ENCODE measurements at places on chromosomes 16 and 17.

GRCh38 chr16:23294260-23294659 is 7.8 kb upstream of the SCNN1B start:
- DNase-seq = no peak

- peak; percentile 47 for DNase-seq
Measured at GRCh38 chr17:41067281-41067680, 1.6 kb upstream of the KRTAP2-4 start.

DNA sequence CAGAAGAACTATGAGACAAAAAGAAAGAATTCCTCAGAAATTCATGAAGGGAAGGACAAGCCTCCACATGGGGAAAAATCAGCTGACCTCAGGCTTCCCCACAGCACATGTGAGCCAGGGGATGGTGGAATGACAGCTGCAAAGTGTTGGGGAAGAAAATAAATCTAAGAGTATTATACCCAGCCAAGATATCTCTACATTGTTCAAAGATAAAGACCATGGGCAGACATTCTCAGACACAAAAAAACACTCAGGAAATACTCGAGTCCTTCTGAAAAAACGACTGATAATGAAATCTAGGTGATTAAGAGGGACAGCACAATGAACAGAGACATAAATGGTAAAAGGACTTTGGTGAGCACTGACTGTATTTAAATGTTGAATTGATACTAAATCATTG is 3.9 kb downstream of the RAB40B start:
- DNase-seq = no peak

- DNase-seq = no peak
Measured at GRCh38 chr17:43578404-43578698, 32.2 kb upstream of the ETV4 start.

GRCh38 chr16:49527611-49528010 is 154.0 kb downstream of the C16orf78 start:
- DNase-seq = no peak

DNA sequence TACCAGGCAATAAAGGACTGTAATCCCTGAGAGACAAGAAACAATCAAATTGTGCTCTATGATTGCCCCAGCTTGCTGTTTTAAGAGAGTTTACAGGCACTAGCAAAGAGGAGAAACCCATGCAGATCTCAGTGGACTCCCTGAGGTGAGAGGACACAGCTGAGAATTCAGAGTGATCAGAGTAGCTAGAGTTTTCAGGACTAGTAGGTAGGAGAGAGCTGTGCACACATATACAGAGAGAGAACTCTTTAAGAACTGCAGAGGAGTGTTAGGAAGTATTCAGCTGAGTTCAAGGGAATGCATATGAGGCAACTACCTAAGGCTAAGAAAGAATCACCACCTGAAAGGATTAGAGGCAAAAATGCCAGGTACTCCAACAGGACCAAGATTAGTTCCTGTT is 904.8 kb downstream of the CDH8 start:
- no peak for DNase-seq

DNA sequence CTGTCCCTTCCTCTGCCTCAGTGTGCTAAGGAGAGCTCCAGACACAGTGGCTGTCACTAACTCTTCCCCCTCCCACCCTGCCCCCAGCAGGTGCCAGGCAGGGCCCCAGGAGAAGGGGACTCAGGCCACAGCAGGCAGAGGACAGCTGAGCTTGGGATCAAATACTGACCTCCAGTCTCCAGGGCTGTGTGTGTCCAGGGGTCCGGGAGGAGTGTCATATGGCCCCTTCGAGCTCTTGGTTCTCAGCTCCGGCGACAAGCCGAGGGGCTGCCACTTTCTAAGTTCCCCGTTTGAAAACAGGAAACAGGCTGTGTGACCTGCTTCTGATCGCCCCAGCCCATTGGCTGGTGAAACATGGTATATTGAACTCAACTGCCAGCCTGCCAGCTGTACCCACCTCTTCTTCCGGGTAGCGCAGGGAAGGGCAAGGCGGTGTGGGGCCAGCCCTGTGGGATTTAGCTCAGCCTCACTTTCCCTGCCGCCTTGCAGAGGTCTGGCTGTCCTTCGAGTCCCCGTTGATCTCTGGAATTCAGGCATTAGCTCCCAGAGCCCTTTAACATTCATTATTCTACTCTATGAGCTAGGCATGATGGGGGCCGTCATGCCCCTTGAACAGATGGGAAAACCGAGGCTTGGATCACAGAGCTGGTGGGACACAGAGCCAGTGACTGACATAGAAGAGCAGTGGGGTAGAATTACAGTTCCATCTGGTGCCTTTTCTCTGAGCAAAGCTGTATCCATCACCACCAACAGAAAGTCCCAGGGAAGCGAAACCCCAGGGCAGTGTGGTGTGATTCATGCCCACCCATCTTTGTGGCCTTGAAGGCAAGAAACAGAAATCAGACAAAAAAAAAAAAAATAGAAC is at the start of gene SNX20:
SNX20 (minus strand) TSS at position 292 of the 865 bp plus-strand sequence. CDS start 3,786 bp downstream, outside the sequence.
- DNase-seq = no peak

DNA sequence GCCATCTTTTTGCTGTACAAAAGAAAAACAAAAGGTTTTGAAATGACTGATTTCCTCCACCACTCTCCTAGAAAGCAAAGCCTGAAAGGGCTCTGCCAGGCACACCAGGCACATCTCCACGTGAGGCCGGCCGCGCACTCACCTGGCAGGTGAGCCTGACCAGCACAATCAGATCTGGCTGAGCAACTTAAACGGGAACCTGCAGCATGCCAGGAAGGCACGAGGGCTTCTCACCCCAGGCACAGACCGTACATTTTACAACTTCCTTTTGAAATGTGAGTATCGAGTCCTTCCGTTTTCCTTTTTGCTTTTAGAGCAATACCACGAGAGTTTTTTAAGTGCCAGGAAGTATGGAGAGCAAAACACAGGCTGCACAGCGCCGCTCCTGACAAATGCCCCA is 22.5 kb downstream of the SLC38A10 start:
- no peak for DNase-seq

DNA sequence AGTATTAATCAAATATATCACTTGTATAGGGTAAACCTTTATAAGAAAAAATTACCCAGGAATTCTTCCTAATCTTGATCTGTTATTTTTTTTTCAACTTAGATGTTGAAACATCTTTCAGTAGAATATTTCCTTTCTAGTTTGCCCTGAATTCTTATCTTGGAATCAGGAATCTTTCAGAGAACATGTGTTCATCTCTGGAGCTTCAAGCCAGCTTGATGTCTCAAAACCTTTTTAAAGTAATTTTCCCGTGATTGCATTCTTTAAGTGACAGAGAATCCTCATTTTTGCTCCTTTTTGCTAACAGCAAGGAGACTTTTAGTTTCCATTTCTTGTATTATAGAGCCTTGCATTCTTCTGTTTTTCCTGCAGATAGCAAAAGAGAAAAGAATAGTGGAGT is 90.8 kb downstream of the ELAC2 start:
- no peak for DNase-seq

- DNase-seq = peak; percentile 25
Measured at GRCh38 chr16:50152351-50152806, 727 bp upstream of the TENT4B start.

- peak; percentile 11 for DNase-seq
Measured at GRCh38 chr17:77546772-77547241, 406.0 kb downstream of the SEC14L1 start.

DNA sequence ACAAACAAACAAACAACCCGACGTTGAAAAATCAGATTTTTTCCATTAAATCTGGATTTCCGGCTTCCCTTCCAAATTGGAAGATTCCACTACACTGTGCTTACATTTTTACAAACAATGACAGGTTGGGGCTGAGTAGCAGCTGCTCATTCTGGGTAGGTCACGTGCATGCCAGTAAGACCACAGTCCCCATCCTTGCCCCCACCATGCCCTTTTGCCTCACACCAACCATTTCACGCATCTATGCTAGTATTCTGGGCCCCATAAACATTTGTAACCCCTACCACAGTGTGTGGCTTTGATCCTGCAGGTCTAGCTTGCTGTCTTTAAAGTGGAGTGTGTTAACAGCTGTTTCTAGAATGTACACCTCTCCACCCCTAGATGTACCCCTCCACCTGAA is 366.1 kb downstream of the XYLT1 start:
- no peak for DNase-seq
